CD4-positive, alpha-beta T cell treated with Interleukin-21 for 1 hour (primary cell): ENCODE measurements at places on chromosomes 2 and 18.

GRCh38 chr18:39751921-39752320 lies 2186.3 kb upstream of the CELF4 start:
- DNase-seq: no peak

DNA sequence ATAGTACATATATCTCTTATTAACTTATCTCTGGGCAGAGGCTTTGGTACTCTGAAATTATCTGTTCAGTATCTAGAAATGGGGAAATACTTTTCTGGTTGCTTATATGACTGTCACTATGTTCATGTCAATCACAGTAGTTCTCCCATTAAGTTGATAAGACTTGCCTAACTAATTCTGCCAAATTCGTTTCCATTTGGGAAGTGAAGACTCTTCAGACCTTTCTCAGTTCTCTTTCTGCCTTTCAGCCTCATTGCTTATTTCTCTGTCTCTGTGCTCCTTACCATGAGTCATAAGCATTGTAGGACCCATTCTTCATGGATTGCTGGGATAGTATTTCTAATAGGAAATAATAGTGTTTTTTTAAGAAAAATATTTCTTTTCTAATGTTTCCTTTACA lies 113.5 kb downstream of the PHLPP1 start:
- DNase-seq: no peak

- no peak for DNase-seq
Measured at GRCh38 chr2:223217373-223217772, 165.4 kb downstream of the KCNE4 start.

- no peak for DNase-seq
Measured at GRCh38 chr18:54774981-54775665, 53.2 kb upstream of the RAB27B start.

DNA sequence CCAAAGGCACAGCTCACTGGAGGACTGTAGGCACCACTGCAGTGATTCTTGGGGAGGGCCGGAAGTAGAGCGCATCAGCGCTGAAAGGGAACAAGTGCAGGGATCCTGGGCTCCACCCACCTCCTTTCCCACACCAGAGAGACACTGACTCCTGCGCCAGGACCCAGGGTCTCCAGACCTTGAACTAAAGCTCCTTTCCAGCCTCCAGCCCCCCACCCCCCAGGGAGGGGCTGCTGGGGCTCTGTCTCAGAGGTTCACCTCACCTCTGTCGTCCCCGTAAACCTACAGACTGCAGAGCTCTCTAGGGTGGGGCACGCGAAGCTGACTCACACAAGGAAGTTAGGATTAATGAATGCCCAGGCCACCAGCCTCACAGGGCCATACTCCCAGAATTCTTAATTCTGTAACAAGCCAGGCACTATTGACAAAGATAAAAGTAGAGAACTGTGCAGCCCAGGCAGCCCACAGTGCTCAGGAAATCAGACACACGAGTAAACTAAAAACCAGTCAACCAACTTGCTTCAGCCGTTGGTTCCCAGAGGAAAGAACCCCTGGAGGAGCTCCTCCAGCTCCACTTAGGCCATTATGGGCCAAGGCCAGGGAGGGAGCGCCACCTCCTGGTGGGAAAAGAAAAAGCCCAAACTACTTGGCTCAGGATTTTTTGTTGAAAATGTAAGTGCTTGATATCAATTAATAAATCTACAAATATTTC lies 45.1 kb upstream of the ACAA2 start:
- peak; percentile 58 for DNase-seq

DNA sequence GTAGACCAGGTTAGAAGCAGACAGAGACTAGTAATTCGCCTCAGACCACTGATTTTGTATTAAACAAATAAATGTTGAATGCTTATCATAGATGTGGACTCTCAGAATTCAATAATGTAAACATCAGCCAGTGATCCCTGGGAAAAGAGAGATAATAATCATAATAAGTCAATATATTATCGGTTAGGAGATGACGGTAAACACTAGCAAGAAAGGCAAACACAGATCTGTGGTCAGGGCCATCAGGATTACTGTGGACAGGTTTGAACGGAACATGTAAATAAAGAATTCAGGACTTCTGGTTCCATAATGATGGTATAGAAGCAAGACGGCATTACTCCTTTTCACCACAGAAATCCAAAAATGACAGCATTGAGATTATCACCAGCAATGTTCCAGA lies 861.6 kb downstream of the CBLN2 start:
- DNase-seq: no peak

- no peak for DNase-seq
Measured at GRCh38 chr2:102834523-102835273, 72.9 kb downstream of the TMEM182 start.

GRCh38 chr2:6196449-6196848 lies 504.3 kb downstream of the SOX11 start:
- DNase-seq: no peak

- no peak for DNase-seq
Measured at GRCh38 chr2:86482034-86482433, 40.9 kb downstream of the KDM3A start.

GRCh38 chr2:191866675-191867506 lies 20.0 kb upstream of the CAVIN2 start:
- DNase-seq: no peak

GRCh38 chr2:177767768-177768167 lies 304.8 kb downstream of the PDE11A start:
- no peak for DNase-seq

DNA sequence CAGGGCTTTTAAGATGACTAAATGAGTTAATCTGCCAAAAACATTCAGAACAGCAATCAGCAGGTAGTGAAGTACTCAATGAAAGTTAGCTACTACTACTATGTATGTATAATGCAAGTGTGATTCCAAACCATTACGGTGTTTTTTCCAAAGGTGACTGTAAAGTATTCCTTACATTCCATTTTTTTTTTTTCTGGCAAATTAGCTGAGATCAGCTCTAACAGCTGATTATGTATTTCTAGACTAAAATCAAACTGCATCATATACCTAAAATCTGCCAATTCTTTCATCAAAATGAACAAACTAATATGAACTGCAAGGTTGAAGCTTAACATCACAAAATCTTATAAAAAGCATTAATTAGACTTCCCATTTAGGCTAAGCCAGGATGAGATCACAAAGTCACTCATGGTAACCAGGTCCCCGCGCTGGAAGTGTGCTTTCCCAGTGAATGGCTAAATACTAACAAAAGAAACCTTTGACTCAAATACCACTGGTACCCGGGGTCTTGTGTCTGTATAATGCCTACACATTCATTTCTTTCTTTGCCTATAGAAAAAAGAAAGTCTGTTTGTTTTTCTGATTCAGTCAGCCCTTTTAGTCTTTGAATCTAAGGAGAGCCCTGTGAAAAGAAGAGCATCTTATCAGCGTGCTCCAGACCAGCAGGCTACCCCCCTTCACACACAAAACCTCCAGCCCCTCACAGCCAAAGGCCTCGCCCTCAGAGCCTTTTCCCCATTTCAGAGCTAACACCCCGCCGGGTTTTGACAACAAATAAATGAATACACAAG lies 88.3 kb downstream of the RBMS1 start:
- DNase-seq: no peak

GRCh38 chr2:128791120-128791984 lies 472.7 kb upstream of the HS6ST1 start:
- no peak for DNase-seq

GRCh38 chr2:36587556-36587955 lies 10.4 kb downstream of the FEZ2 start:
- DNase-seq: no peak

DNA sequence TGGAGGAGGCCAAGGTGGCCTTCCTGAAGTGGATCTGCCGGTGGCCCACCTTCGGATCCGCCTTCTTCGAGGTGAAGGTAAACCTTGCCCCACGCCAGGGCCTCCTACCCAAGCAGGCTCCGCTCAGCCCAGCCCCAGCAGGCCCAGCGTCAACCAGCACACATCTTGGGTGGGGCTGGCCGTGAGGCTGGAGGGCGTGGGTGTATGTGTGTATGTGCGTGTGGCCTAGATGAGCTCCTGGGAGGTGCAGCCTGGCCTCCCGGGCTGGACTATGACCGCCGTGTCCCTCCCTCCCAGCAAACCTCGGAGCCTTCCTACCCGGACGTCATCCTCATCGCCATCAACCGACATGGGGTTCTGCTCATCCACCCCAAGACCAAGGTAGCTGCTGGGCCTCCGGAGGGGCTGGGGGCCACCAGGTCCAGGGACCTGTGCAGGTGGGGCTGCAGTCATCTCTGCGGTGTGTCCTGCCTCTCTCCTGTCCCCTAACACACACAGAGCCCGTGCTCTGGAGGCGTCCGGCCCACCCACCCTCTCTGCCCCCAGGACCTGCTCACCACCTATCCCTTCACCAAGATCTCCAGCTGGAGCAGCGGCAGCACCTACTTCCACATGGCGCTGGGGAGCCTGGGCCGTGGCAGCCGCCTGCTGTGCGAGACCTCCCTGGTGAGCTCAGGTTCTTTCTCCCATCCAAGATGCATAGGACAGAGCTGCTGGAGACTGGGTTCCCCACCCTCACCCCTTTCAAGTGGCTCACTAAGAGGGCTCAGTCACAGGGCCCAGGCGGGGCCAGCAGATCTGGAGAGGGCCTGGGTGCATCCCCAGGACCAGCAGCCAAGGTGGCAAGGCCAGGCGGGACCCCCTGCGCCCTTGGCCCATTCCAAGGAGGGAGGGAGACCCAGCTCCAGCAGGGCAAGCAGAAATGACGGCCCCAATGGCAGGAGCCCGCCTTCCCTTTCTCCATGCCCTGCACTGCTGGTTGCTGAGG lies 9.4 kb upstream of the GPR17 start:
- DNase-seq: no peak

DNA sequence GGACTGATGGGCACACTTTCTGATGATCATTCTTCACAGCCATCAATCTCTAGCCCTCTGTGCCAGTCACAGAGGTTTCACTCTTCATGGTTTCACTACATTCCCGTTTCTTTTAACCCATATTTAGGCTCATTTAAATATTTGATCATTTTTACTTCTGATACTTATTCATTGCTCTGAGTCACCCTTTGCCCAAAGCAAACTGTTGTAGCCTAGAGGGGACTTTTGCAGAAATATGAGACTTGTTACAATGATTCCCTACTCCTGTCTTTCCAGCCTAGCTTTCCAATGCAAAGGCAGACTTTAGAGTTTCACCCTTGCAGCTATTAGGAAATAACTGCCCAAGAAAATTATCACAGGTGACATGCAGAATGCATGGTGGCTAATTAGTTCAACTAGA lies 444.2 kb downstream of the PTPRM start:
- no peak for DNase-seq

GRCh38 chr2:129160879-129161278 lies 818.6 kb upstream of the RAB6C start:
- DNase-seq: no peak

DNA sequence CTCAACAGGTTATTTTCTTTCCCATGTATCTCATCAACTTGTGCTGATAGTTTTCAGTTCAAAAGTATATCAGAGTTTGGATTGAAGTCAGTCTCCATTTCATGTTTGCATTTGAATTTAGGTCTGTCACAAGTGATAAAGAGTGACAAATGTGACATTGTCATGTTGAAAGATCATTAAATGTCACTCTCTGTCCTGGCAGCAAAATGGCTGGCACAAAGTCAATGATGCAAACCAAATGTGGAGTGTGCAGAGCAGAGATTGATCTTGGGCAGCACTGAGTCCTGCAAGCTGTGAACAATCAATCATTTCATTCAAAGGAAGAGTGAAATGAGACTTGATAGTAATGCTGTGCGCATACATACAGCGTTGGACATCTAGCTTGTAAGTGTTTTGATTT lies 421.8 kb upstream of the CDH7 start:
- no peak for DNase-seq

GRCh38 chr2:205107810-205108209 lies 562.5 kb downstream of the PARD3B start:
- DNase-seq: no peak

DNA sequence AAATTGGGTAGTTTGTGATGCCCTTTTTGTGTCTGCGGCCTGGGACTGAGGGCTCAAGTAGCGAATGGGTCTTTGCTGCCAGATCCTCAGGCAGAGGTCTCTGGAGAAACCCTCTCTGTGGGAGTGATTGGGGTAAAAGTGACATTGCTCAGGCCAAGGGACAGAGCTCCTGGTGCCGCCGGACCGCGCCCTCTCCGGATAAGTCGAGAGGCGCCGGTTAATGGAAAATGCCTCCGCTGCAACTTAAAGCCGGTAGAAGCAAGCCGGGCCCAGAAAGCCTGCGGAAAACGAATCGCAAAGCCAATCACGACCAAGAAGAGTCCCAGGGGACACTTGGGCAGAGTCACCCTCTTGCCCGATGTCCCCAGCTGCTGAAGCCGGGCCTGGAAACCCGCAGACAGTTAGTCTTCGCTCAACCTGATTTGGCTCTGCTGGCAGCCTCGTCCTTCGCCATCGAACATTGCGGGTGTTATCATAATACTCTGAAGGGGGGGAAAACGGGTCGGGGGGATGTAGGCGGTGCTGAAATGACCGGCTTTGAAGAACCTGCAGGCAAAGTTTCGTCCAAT lies 352 bp upstream of the HOXD12 start:
- DNase-seq: no peak

DNA sequence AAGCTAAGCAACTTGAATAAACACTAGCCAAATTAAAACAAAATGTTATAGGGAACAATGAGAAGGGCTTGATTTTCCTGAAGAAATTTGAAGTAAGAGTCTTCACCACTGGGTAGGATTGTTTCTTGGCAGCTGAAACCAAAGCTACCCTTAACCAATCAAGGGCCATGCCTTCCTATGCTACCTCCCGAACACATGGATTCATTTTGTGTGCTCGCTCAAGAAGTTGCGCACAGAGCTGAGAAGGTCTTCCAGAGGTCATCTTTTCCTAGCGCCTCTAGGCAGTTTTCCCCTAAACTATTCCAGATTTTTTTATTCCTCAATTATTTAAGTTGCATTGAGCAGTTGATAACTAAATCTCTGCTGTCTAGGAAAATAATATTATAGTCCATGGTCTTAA lies 264.6 kb downstream of the RBM43 start:
- DNase-seq: no peak

GRCh38 chr2:33782395-33783230 lies 183.5 kb upstream of the FAM98A start:
- no peak for DNase-seq

GRCh38 chr2:227020416-227020815 lies 143.6 kb downstream of the COL4A4 start:
- no peak for DNase-seq

DNA sequence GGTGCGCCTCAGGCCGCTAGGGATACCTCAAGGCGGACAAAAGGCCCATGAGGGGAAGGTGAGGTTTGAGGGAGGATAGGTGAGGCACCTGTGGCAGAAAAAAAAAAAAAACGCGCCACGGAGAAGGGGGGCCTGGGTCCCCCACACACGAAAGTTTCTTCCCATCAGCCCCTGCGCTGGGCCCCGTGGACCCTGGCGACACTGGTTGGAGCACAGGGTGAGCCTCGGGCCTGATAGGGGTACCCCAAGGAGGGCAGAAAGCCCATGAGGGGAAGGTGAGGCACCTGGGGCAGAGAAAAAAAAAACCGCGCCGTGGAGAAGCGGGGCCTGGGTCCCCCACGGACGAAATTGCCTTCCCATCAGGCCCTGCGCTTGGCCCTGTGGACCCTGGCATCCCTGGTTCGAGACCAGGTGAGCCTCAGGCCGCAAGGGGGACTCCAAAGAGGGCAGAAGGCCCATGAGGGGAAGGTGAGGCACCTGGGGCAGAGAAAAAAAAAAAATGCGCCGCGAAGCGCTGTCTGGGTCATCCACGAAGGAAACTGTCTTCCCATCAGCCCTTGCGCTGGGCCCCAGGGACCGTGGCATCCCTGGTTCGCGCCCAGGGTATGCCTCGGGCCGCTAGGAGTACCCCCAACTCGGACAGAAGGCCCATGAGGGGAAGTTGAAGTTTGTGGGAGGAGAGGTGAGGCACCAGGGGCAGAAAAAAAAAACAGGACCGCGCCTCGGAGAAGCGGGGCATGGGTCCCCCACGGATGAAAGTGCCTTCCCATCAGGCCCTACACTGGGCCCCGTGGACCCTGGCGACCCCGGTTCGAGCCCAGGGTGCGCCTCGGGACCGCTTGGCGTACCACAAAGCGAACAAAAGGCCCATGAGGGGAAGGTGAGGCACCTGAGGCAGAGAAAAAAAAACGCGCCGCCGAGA lies 226.2 kb downstream of the CCDC74A start:
- DNase-seq: no peak
